Mucosa of gallbladder (tissue), 1 donor: ENCODE measurements at places on chromosomes 11 and 22. TPM values are rescaled to one million over a fixed set of nuclear protein-coding genes. Genes with fewer than 3 reads are reported as not detected.

DNA sequence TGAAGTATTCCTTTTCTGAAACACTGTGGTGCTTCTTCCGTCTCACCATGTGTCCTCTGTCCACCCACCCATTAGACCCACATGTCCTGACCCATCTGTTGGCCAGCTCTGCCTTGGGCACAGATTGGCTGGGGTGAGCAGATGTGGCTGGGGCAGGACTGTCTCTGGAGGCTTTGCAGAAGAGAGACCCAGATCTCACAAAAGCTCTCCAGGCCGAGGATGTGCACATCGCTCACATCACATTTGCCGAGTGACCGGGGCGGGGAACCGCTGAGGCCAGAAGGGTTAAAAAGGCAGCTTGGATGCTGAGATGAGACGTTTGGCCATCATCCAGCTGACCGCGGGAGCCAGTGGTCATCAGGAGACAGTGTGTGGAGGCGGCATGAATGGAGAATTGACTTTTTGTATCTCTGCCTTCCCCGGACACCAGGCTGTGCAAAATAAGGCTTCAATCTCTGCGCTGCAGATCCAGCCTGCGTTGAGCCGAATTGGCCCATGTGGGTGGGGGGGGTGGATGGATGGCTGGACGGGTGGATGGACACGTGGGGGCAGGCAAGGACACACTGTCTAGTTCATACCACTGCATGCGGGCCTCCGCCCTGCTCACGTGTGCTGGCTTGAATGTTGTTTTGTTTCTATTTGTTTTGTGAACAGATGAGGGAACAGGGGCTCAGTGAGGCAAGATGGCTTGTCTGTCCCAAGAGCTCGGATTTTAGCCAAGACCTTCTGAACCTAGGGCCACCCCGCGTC lies 6.1 kb downstream of the IFITM10 start:
- no peak for DNase-seq

GRCh38 chr11:6608726-6609501 lies 3.1 kb downstream of the TAF10 start:
- DNase-seq = peak; percentile 9

- DNase-seq = no peak
Observed at GRCh38 chr11:119031912-119032280, 1.2 kb upstream of the SLC37A4 start.

DNA sequence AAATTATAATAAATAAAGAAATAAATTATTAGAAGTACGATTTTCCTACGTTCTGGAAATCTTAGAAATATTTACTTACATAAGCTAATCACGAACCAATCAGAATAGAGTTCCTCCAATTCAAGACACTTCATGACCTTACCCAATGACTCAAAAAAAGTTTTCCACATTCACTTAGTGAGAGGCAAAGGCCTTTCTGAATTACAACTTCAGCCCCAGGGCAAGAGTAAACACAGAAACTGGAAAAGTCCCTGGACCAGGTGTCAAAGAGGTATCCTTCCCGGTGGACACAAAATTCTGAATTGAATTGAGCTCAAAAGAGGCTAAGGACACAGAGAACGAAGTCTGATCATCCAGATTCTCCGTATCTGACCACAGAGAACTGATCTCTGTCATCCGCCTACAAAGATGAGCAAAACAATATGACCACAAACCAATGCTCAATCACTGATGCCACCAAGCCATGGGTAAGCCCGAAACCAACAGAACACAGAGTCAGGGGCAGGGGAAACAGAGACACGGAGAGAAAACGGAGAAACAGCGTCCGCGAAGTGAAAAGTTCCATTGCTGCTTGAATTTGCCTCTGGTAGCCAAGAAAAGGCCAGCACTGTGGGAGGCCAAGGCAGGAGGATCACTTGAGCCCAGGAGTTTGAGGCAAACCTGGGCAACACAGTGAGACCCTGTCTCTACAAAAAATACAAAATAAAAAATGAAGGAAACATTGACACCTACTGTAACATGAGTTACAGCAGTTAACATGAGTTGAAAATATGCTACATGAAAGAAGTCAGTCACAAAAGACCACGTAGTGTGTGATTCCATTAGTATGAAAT lies 6.8 kb downstream of the BID start:
- DNase-seq = no peak

DNA sequence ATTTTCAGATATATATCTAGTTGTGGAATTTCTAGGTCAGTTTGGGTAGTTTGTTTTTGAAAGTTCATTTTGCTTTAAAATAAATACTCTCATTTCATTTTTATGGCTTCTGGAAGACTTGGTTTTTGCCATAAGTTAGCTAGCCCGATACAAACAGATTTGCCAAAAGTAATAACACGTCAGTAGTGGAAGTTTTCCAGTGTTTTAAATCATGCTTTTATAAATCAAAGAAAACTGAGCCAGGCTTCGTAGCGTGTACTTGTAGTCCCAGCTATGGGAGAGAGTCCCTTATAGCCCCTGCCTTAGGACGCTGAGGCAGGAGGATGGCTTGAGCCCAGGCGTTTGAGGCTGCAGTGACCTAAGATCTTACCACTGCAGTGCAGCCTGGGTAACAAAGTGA lies 21.7 kb upstream of the MICALL1 start:
- no peak for DNase-seq

DNA sequence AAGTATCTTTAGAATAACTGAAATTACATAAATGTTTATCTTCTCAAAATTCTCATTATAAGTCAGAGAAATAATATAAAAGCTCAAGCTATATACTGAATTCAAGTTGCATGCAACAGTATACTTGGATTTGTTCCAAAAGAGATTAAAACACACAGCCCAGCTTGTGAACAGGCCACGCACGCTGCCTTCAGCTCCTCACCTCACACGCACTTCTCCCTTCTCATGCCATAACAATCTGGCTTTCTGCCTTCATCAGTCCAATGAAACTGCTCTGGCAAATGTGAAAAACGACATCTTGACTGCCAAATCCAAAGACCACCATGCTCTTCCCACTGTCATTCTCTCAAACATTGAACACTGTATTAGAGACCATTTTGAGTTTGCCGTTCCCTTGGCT lies 22.1 kb downstream of the ATP6V1E1 start:
- no peak for DNase-seq

DNA sequence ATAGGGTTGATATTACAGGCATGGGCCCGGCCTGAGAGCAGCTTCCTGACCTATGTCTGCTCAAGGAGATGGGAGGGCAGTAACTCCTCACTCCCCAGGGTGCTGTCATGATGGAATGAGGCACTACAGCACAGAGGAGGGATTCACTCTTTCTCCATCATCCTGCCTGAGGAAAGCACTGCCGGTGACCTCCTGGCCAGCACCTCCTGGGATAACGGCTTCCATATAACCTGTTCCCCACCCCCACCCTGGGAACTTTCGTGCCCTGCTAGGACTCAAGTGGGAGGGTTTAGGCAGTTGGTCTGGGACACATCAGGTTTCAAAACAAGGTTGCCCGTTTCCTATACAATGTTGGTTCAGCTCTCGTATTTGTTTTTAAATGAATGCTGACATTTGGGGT lies 42.7 kb upstream of the MN1 start:
- no peak for DNase-seq

- DNase-seq = no peak
Observed at GRCh38 chr11:106468531-106468930, 391.1 kb downstream of the AASDHPPT start.

GRCh38 chr11:79241205-79241851 lies 199.5 kb downstream of the TENM4 start:
- no peak for DNase-seq

MAPK8IP1 gene
- 16.3 TPM for total RNA-seq

PC gene
- 24.7 TPM for total RNA-seq

- DNase-seq = no peak
Observed at GRCh38 chr11:113862435-113862834, 12.9 kb downstream of the USP28 start.

DNA sequence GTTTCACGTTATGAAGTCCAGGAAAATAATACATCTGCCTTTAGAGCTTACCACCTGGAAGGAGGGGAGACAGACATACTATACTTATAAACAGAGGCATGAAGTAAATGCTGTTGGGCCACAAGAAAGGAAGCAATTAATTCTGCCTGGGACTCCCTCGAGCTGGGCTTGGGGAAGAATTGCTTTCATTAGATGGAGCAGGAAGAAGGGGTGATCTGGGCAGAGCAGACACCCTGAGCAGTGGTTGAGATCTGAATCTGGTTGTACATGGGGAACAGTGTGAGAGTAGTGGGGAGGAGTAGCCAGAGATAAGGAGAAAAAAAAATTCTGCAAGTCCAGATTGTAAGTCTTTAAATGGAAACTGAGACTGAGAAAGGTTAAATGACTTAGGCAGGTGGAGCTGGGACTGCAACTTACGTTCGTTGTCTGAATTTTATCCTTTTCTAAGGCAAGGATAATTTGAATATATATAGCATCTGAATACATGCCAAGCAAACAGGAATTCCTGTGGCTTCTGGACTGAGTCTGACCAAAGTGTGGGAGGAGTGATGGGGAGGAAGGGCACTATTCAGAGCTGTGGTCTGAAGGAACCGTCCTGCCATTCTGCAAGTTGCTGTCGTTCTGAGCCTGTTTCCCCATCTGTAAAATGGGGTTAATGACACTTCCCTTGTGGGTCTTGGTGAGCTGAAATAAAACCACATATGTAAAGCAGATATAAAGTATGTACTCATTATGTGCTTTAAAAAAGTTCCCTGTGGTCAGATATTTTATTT lies 7.9 kb downstream of the NCAM1 start:
- no peak for DNase-seq

DNA sequence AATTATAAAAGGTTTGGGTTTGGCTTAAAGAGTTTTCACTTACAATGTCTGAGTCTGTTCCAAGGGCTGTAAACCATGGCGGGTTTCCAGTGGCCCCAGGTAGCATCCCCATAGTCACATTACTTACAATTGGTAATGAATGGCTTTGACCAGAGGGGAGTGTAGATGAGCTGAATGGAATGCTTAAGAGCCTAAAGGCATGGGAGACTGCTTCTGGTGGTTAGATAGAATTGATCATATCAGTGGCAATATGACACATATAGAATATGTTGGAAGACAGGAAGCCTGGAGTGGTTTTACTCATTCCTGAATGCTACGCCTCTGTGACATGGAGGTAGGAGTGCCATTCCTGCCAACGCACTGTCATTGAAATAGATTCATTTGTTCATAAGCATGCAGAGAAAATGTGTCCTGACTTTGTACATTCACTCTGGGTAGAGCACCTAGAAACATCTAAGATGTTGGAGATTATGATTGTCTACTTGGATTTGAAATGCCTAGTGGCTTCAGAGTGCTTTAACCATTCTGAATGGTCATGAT lies 183.3 kb downstream of the BLID start:
- no peak for DNase-seq

- no peak for DNase-seq
Observed at GRCh38 chr11:122754553-122755322, 83.6 kb upstream of the CRTAM start.

DNA sequence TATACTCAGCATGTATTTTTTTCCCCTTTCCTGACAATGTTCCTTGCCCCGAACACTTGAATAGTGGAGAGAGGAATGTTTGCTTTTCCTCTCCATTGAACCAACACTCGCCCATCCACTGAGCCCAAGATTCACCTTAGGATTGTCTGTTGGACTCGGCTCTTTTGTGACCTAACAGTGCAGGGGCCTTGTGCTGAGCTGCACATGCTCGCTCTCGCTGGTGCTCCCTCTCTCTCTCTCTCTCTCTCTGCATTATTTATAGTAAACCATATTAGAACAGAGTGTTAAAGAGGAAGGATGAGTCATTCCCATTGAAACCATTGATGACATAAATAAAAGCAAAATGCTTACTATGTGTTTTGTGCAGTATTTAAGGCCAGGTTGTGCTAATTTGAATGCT lies 20.7 kb downstream of the ZBTB16 start:
- DNase-seq = no peak

DNA sequence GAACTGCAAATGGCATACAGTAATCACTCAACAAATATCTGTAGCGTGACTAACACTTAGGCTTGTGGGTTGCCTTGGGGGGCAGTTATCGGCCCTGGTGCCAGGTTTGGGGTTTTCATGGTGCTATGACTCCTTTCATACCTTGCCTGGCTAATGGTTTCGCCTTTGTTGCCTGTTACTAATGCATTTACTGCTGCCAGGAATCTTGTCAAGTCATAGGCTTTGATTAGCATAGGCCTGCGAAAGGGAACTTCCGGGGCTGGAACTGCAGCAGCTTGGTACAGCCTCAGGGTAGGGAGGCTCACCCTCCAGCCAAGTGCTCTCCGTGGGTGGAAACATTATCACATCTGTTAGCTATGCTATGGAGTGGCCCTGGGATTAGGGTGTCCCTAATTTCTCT lies 13.2 kb downstream of the SLC25A18 start:
- no peak for DNase-seq

DNA sequence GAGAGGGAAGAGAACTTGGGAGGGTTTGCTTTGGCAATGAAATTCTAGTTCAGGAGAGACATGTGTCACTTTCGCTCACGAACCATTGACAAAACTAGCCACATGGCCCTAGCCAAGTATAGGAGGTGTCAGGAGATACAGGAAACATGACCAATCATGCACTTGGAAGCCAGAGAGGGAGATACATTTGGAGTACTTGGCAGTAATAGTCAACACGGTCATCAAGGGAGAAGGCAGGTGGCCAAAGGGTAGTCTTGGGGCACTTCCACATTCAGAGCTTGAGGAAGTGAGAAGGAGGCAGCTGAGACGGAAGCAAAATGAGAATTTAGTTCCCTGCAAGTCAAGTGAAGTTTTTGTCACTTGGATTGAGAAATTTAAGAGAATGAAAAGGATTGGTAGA lies 26.4 kb upstream of the KIRREL3 start:
- DNase-seq = no peak

APOBEC3H gene
- total RNA-seq = 1.4 TPM

CARD18 gene
- total RNA-seq = not detected

DNA sequence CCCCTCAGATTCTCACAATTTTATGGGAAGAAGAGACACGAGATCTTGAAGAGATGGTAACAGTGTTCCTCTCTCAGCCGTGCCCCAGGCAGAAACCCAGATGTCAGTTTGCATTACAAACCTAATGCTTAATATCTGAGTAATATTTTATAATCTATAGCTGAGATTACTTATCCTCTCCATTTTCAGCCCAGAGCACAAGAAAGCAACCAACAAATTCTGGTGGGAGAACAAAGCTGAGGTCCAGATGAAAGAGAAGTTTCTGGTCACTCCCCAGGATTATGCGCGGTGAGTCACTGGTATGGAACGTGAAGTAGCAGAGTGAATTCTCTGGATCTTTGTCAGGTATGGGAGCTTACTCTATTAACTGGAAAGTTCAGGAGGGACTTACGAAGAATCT lies 884 bp downstream of the CENATAC start:
- DNase-seq = peak; percentile 43

GRCh38 chr11:86938203-86938899 lies 16.8 kb downstream of the FZD4 start:
- DNase-seq = no peak

GRCh38 chr11:78218707-78219492 lies 30.2 kb downstream of the USP35 start:
- DNase-seq = no peak

SLC22A8 gene
- not detected for total RNA-seq

- DNase-seq = no peak
Observed at GRCh38 chr22:19407649-19408606, 23.6 kb downstream of the HIRA start.

- no peak for DNase-seq
Observed at GRCh38 chr22:48654492-48654891, 1173.2 kb downstream of the BRD1 start.
